ENCODE measurements at places on chromosomes 2 and 18.
A peak's percentile ranks its signal among the peaks of the same experiment; 100 is the strongest.

- no peak for DNase-seq
Observed at GRCh38 chr2:158113741-158114295, 12.1 kb downstream of the UPP2 start.

GRCh38 chr18:11859903-11860407 lies 8.7 kb downstream of the CHMP1B start:
- peak; percentile 42 for DNase-seq

DNA sequence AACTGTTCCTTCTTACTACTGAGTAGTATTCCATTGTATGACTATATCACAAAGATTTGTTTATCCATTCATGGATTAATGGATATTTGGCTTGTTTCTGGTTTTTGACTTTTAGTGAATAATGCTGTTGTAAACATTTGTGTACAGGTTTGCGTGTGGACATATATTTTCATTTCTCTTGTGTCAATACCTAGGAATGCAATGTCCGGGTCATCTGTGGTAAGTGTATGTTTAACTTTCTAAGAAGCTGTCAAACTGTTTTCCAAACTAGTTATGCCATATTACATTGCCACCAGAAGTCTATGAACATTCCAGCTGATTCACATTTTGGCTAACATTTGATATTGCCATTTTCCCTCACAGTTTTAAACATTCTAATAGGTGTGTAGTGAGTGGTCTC lies 29.1 kb upstream of the SLC16A14 start:
- DNase-seq, result no peak

GRCh38 chr2:119264781-119265692 lies 41.4 kb downstream of the STEAP3 start:
- DNase-seq, result peak; percentile 50

GRCh38 chr2:217643789-217644301 lies 358.9 kb downstream of the TNS1 start:
- no peak for DNase-seq
